Fibroblast of the aortic adventitia (primary cell): ENCODE measurements at places on chromosomes 16 and 17.

DNA sequence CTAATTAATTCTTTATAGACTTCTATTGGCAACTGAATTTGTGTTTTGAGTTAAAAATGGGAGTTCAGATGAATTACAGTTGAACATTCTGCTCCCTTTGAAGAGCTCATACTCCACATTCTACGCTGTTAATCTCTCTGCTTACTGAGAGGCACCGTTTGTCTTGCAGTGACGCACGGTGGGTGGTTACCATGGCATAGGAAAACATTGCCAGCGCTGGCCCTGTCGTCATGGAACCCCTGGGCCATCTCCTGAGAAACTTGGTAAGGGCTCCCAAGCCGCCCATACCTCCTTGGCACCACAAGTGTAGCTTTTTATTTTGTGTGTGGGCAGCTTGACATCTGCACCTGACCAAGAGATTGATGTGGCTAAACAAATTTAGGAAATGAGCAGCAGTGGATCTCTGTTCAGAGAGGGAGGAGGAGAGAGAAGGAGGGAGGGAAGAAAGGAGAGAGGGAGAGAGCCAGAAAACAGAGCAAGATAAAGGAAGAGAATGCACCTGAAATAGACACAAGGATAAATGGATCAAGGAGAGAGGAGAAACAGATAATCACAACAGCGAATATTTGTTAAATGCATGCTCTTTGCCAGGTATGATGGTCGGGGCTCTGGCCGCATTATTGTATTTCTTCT, 398.5 kb downstream of the HAPSTR1 start:
- DNase-seq: no peak

DNA sequence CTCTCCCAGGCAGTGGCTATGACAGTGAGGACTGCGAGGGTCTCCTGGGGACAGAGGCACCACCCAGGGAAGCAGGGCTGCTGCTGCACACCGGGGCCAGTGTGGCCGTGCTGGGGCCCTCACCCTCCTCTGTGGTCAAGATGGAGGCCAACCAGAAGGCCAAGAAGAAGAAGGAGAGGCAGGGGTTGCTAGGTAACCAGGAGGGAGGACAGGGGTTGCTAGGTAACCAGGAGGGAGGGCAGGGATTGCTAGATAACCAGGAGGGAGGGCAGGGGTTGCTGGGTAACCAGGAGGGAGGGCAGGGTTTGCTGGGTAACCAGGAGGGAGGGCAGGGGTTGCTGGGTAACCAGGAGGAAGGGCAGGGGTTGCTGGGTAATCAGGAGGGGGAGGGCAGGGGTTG, 55.2 kb downstream of the ACTG1 start:
- DNase-seq: no peak

DNA sequence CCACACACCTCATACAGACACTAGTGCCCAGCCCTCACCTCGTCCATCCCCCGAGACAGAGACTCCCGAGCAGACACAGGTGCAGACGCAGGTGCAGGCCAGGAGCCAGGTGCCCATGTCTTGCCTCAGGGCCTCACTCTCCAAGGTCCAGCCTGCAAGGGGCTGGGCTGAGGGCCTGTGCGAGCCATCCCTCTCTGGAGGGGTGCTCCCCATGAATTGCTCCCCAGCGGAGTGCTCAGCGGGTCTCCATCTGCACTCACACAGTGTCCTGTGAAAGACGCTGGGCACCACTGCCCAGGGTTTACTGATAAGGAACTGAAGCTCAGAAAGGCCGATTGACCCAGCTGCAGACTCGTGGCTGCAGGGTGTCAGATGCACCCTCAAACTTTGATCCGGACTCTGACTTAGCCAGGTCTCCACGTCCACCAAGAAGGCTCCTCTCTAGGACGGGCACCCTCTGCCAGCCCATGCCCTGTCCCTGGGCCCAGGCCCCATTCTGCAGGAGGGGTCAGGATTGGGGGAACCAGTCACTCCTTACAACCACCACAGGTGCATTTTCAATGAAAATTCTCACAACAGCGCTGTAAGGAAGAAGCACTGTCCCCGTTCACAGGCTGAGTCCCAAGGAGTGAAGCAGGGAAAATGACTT, 16.9 kb downstream of the POLR3K start:
- no peak for DNase-seq

DNA sequence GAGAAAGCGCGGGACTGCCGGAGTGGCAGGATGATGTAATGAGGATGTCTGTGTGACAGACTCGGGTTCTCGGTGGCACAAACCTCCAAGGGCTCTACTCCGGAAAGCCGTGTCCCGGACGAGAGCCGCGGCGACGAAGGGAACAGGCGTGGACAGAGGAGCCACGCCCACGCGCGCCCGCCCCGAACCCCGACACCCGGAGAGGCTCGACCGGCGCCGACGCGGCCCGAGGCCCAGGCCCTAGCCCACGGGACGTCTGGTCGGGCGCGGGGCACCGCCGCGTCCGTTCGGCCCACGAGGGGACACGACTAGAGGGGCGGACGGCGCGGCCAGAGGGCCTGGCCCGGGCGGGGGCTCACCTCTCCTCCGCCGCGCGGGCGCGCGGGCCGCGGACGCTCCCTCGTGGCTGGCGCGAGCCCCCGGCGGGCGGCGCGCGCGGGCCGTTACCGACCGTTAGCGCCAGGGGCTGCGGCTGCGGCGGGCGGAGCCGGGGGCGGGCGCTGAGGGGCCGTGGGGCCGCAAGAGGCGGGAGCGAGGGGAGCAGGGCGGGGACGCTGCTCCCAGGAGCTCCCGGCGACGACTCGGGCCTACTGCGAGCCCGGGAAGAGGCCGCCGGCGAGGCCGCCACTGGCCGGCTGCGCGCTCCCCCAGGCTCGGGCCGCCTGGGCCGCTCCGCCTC, 2.1 kb upstream of the IRX5 start:
- DNase-seq: peak; percentile 21

DNA sequence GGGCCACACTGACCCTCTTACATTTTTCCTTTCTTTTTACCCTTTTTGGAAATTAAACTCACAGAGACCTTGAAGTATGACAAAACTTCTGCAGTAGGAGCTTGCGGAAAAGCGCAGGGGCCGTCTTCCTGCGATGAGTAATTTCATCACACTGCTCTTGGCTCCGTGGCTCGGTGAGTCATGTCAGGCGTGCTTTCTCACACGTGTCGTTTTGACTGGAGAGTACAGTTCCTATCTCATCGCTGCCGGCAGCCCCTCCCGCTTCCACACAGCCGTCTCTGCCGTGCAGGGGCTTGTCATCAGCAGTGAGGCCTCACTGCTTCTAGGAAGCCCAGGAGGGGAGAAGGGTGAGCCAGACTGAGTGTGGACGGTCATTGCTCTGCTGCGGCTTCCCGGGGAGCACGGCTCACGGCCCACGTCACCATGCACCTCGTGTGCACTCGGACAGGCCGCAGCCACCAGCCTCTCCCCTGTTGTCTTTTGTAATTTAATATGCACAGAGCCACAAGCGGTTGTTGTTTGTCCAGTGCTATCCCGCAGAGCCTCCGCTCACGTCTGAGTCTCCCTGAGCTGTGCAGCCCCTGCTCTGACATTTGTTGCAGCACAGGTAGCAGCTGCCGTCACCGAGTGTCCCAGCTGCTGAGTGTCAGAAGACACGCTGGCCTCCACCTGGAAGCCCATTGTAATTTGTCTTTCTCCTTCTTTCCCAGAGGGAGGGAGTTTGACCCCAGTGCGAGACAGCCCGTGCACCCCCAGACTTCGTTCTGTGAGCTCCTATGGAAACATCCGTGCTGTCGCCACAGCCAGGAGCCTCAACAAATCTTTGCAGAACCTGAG, 99.4 kb upstream of the CHMP6 start:
- peak; percentile 92 for DNase-seq

- no peak for DNase-seq
Measured at GRCh38 chr16:65746941-65747340, 619.5 kb upstream of the CDH5 start.

DNA sequence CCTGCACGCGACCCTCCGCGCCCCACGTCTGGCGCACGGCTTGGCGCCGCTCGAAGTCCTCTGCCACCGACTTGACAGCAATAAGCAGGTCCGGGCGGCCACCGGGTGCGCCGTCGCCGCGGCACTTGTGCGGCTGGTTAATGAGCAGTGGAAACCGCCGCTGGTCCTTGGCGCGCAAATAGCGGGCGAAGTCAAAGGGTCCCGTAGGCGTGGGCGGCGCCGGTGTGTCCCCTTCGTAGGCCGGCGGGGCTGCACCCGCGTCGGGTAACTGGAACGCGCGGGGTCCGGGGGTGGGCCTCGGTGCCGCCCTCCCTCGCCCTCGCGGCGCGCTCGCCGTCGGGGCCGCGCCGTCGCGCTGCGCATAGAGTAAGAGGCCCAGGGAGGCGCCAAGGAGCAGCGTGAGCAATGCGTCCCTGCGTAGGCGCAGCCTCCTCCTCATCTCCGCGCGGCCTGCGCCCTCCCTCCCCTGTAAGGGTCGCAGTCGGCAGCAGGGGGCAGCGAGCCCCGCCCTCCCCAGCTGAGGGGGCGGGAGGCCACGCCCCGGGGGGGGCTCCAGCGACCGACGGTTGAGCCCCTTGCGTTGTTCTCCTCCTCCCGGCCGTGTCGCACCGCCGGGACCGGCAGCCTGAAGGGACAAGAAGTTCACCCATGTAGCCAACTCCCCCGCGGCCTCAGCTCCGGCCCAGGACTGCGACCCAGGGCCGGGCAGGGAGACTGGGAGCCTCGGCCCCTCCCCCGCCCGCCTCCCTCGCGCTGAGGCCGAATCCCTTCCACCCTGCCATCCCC, 558 bp downstream of the B3GNT9 start:
- peak; percentile 59 for DNase-seq
